ENCODE measurements at places on chromosomes 16 and 17. TPM values are rescaled to one million over a fixed set of nuclear protein-coding genes. Genes with fewer than 3 reads are reported as not detected.

GRCh38 chr17:51059781-51060180 lies 60.9 kb downstream of the SPAG9 start:
- no peak for DNase-seq

GRCh38 chr16:15865742-15866141 lies 8.9 kb upstream of the MYH11 start:
- DNase-seq = no peak

DNA sequence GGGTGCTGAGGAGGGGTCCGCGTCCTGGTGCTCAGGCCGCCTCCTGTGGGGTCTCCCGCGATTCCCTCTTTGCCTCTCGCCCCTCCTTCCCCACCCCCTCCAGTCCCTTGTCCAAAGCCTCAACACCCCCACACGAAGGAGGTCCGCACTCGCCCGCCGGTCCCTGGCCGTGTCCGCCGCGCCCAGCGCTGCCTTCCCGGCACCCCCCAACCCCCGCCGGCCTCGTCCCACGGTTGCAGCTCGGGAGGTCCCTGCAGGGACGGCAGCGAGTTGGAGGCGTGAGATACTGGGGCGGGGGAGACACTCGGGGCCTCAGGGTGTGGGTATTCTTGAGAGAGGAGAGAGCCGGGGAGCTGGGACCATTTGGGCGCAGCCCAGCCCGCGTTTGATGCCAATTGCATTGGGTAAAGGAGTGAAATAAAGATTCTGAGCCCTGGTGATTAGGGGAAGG lies 468 bp downstream of the FLYWCH2 start:
- peak; percentile 30 for DNase-seq

GRCh38 chr17:13004336-13004735 lies 13.5 kb downstream of the ELAC2 start:
- DNase-seq = no peak

GRCh38 chr17:49890077-49890821 lies 42.4 kb upstream of the TAC4 start:
- no peak for DNase-seq

DNA sequence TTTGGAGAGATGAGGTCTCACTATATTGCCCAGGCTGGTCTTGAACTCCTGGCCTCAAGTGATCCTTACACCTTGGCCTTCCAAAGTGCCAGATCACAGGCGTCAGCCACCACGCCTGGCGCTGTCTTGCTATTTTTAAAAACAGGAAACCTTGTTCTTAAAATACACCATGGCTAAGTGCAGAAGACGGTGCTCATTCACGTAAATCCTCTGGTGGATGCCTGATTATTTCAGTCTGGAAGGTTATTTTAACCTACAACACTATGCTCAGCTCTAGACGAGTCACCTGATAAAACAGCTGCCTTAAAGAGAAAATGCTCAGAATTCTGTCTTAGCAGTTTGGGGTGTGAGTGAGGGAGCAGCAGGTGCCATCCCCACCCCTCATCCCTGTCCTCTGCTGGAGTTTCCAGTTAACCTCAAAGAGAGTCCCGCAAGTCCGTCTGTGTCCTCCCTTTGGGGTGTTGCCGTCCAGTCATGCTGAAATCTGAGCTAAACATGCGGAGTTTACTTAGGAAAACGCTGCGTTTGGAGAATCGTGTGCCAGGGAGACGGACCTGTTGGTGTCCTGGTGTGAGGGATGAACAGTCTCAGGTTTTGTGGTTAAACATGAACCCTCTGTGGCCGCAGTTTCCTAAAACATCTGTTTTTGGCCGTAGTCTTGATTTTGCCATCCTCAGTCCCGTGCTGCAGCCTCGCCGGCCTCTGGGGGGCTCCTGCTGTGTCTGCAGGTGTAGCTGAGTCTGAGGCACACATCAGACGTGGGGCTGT lies 17.1 kb downstream of the SPG7 start:
- DNase-seq = no peak

- DNase-seq = no peak
Observed at GRCh38 chr17:70484050-70484449, 314.7 kb downstream of the KCNJ2 start.

- DNase-seq = no peak
Observed at GRCh38 chr17:48633266-48633677, 7.1 kb upstream of the HOXB9 start.

DNA sequence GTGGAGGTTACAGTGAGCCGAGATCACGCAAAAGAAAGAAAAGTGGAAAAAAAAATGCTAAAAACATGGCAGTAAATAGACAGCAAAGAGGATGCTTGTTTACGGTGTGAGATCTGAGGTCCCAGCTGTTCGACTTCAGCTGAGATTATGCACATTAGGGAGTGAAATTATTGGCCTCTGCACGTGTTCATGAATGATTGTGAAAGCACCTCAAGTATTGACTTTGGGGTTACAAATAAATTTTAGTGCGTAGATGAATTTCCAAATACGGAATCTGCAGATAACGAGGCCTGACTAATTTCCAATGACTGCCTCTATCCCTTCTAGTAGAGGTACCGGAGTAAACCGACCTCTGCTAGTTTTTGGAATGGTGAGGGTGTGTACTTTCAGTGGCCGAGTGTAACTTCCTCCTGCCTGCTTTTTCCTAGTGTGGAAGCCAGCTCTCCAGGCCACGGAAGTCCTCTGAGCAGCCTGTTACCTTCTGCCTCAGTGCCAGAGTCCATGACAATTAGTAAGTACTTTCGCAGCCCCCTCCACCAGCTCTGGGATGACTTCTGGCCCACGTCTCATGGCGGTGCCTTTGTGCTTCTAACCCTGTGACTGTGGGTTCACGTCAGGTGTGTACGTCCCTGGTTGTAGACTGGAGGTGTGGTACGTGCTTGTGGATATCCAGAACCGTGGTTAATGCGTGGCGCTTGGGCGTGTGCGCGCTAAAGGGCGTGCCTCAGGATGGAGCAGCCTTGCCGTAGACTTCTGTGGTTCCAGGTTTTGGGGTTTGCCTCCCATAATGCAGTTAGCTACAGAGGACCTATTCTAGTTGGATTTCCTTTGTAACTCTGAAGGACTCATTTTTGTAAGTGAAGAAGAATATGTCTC lies 102.1 kb downstream of the SNX29 start:
- DNase-seq = peak; percentile 68

- no peak for DNase-seq
Observed at GRCh38 chr17:33266116-33266515, 27.0 kb downstream of the ASIC2 start.

DNA sequence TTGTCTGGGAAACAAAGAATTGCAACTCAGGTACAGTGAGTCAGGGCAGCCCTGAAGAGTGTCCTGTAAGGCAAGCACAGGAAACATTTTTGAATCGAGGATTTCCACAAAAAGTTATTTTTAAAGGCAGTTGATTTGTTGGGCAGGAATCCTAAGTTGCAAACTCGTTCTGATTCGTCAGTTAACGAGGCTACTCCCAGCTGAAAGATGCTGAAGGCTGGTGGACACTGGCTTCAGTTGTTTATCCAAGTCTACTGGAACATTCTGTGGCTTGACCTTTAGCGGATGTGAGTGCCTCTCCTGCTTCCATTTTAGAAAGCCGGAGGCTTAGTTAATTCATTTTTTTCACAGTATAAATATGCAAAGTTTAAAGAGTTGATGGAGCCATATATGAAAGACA lies 84.2 kb downstream of the KCNJ12 start:
- no peak for DNase-seq

GRCh38 chr16:66428682-66429251 lies 1.7 kb downstream of the BEAN1 start:
- peak; percentile 82 for DNase-seq

DNA sequence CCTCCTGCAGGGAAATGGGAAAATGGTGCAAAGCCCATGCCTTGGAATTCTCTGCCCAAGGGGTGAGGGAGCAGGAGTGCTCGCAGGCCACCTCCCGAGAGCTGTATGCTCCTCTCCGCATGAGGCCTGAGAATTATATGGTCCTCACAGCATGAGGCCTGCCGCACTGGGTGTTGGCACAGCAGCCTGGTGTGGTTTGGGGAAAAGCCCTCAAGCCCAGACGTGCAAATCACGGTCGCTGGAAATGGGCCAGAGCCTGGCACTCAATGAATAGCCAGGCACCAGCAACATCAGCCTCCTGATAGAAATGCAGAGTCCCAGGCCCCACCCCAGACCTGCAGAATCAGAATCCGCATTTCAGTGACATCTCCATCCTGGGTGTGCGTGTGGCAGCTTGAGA lies 156.4 kb upstream of the FOXF1 start:
- no peak for DNase-seq

GRCh38 chr17:27322026-27322425 lies 28.1 kb downstream of the WSB1 start:
- DNase-seq = no peak

GRCh38 chr16:86732621-86733295 lies 154.4 kb downstream of the FOXL1 start:
- no peak for DNase-seq

GRCh38 chr16:20300312-20301097 lies 26.8 kb downstream of the GP2 start:
- DNase-seq = no peak

GRCh38 chr17:18987862-18988545 lies 16.6 kb downstream of the FAM83G start:
- no peak for DNase-seq

GRCh38 chr16:84548508-84548907 lies 44.0 kb upstream of the MEAK7 start:
- no peak for DNase-seq

DNA sequence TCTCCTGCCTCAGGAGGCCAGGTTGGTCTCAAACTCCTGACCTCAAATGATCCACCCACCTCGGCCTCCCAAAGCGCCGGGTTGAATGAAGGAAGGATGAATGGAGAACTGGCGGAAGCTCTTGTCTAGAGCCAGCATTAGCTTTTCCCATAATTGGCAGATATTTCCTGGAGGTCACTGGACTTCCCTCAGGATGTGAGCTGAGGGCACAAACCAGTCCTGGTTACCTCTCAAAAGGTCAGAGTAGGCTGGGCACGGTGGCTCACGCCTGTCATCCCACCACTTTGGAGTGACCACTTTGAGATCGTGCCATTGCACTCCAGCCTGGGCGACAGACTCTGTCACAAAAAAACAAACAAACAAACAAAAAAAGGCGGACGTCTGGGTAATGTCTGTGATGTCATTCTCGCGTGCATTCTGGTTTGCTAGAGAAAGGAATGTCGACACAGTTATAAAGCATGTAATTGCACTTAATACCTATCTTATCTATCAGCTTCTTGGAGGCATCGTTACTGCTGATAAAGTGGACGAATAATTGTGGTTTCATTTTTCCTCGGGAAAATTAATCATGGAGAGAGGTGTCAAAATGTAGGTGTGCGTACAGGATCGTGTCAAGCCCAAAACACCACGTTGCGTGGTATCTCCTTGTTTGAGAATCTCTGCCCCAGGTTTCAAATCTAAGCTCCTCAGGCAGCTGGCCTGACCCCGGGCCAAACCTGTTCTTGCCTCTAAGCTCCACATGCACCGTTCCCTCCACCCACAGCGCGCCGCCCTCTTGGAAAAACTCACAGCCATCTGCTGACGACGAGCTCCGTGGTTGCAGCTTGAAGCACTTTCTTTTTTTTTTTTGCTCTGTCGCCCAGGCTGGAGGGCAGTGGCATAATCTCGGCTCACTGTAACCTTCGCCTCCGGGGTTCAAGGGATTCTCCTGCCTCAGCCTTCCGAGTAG lies 6.4 kb upstream of the CRK start:
- DNase-seq = no peak

GRCh38 chr16:88527186-88527936 lies 42.8 kb upstream of the ZC3H18 start:
- DNase-seq = no peak

DNA sequence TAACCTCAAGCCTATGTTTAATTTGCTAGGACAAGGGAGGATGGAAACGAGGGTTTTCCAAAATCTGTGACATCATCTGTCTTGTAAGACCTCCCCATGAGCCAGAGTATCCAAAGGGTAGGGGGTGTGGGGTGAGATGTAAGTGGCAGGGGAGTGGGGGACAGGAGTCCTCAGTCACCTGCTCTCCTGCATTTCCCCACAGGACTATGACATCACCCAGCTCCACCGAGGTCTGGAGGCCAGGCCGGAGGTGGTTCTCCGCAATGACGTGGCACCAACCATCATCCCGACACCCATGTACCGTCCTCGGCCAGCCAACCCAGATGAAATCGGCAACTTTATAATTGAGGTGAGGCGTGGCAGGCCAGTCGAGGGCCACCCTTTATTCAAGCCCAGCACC lies 41.5 kb upstream of the CDH1 start:
- no peak for DNase-seq

DNA sequence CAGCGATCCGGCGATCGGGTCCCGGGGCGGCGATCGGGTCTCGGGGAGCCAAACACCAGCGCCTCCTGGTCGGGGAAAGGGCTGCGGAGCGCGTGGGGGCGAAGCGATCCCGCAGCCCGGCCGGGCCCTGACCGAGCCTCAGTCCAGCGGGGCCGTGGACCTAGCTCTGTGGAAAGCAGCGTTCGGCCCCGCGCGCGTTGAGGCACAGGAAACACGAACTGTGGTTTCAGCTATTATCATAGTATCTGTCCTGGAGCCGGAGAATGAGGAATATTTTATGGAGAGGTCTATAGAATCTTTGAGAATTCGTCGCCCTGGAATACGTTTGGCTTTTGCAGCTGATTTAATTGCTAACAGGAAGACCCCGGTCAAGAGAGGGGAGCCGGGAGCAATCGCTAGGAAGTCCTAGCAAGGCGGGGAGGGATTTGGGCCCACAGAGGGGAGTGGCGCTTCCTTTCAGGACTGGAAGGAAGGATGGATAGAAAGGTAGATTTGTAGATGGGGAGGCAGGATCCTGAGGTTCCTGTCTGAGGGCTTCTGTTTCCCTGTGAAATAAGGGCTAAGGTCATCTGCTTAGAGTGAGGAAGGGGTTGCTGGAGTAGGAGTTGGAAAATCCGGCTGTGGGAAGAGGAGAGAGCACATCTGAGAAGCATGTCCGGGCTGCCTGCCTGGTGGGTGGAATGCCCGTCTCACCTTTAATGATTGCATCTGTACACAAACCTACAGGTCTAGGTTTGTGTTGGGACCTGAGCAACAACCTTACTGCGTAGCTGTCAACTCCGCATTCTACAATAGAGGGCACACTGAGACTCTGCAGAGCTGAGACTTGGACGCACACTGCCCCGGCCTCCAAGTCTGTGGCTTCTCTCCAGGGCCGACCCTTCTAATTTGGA lies 770 bp downstream of the CCNF start:
- no peak for DNase-seq

GRCh38 chr17:9907131-9907530 lies 2.1 kb upstream of the RCVRN start:
- no peak for DNase-seq

GRCh38 chr16:54030451-54030850 lies 256.1 kb downstream of the IRX3 start:
- no peak for DNase-seq

GRCh38 chr17:49638818-49639217 lies 39.1 kb downstream of the SPOP start:
- no peak for DNase-seq

The KRT12 gene
- total RNA-seq = not detected

The ATP2C2 gene
- 53.9 TPM for total RNA-seq

The CLEC3A gene
- not detected for total RNA-seq

The GGA2 gene
- 48.7 TPM for total RNA-seq

The GGNBP2 gene
- 38.2 TPM for total RNA-seq

The DRG2 gene
- 38.6 TPM for total RNA-seq

The RHBDF1 gene
- 45.9 TPM for total RNA-seq

The HOXB6 gene
- 0.57 TPM for total RNA-seq

The TOX3 gene
- total RNA-seq = 3.8 TPM

The ASIC2 gene
- 0.21 TPM for total RNA-seq

The CFAP97D1 gene
- not detected for total RNA-seq
